ENCODE measurements at places on chromosomes 7 and 10.

DNA sequence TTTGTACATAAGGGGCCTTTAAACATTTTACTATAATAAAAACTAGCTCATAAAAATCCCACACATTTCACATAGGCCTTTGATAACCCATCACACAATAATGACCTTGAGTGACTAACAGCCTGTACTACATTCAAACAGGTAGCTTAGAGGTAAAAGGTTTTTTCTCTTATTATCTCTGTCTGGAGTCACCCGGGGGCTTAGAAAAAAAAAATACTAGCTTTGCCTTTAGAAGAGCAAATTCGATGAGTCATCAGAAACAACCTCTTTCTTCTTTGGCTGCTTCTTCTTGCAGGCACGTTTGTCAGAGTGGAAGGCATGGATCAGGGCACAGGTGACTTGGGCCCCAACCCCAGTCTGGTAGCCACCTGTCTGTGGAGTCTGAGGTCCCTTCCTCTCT lies 43.4 kb upstream of the ADO start:
- DNase-seq = no peak

GRCh38 chr10:88490231-88490980 lies 92.7 kb downstream of the RNLS start:
- no peak for DNase-seq

DNA sequence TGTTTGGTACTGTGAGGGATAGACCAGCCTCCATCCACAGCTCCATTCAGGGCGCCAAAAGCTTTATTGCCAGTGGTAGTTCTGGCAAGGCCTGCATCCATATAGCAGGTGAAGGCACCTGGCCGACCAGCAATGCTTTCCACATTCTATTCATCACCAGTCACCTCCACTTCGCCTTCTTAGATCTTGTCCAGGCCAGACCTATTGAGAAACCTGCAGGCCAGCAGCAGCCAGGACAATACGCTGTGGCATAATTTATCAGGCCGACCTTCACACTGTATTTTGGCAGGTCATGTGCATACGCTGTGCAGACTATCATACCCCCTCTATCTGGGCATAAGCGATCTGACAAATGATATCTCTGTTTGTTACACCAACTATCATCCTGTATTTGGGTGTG lies 15.2 kb upstream of the KNDC1 start:
- no peak for DNase-seq

DNA sequence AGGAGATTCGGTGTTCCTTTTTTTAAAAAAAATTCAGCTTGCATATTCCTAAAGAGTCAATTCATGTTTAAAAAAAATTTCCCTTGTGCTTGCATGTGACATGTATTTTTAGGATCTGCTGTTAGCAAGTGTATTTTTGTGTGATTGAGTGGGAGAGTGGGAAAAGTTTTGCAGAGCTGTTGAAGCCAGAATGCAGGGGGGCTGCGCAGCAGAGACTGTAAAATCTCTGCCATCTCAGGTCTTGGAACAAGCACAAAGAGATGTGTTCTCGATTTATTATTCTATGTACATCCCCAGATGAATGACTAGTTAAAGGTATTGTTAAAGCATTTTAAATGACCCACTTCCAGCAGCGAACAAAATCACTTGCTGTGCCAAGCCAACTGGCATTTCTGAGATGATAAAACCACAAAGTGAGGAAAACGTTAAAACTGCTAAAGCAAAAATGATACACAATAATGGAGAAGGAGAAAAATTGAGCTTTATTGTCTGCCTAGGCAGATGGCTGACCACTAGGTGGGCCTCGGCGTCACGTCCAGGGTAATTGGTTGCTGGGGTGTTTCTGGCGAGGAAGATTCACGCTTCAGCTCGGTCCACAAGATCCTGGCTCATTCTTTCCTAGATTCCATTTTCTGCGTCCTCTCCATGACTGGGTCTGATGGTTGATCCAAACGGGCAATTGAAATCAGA lies 67.0 kb upstream of the ATRNL1 start:
- DNase-seq = no peak

DNA sequence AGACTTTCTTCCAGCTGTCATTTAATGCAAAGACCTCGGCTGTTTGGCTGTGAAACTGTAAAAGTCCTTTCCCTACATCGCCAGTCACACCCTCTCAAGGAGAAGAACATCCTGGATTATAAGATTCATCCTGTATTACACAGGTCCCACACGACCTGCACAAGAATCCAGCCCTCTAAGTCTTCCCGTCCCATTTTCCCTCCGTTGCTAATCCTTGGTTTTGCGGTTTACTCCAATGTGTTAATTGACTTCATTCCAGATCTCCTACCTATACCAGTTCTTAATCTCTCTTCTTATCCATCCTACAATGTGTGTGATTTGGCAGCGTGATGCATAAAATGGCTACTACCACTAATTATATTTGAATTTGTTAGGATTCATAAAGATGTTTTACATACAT lies 110.4 kb downstream of the COL28A1 start:
- no peak for DNase-seq

DNA sequence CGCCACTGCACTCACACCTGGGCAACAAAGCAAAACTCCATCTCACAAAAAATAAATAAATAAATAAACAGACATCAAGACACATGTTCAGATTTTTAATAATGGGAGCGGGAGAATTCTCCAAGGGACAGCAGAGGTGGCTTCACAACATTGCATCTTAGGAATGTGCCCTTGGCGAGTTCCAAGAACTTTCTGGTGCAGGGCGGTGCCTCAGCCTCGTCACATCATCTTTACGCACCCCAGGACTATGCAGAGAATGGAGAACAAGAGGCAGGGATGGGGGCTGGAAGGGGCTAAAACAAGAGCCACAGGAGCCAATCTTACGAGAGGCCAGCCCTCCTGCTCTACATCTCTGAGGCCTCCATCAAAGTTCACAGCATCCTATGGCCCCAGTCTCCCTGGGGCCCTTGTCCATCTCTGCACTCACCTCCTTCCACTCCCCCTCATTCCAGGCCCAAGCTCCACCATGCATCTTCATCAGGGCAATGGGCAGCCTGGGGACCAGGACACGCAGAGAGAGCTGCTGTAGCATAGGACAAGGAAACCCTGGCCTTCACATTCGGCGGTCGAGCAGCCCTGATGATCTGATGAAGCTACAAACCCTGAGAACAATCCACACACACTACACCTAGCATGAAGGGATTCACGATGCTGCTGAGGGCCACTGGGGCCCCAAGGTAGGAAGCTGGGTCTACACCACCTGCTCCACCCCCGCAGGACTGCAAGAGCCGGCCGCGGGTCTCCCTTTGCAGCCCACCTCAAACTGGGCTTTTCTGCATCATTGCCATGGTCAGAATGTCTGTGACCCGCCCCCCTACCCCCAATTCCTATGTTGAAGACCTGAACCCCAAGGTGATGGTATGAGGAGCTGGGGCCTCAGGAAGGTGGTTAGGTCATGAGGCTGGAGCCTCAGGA lies 22.3 kb downstream of the TNS3 start:
- no peak for DNase-seq

DNA sequence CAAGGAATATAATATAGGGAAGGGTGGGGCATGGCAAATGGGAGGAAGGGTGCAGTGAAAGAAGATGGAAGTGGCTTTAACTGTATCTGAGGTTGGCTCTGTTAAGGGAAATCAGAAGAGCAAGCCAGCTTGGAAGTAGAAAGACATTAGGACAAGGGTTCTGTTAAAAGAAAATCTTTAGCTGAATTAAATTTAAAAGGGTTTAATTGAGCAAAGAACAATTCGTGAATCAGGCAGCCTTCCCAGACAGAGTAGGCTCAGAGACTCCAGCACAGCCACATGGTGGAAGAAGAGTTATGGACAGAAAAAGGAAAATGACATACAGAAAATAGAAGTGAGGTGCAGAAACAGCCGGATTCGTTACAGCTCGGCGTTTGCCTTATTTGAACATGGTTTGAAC lies 42.0 kb downstream of the FAM13C start:
- no peak for DNase-seq

DNA sequence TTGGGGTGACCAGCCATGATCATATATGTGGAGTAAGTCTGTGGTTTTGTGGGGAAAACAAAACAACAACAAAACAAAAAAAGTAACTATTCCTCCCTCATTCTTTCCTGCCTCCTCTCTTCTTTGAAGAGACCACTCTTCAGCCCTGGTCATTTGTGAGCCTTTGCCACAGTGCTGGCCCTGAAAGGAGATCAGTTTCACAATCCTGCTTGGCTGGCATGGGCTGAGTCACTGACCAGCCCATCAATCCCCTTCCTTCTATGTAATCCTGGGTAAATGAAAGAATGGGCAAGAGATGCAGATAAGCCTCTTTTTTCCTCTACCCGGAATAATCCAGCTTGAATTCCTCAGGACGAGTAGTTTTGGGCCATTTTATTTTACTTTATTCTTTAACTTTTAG lies 13.6 kb downstream of the CSTF2T start:
- DNase-seq = no peak

DNA sequence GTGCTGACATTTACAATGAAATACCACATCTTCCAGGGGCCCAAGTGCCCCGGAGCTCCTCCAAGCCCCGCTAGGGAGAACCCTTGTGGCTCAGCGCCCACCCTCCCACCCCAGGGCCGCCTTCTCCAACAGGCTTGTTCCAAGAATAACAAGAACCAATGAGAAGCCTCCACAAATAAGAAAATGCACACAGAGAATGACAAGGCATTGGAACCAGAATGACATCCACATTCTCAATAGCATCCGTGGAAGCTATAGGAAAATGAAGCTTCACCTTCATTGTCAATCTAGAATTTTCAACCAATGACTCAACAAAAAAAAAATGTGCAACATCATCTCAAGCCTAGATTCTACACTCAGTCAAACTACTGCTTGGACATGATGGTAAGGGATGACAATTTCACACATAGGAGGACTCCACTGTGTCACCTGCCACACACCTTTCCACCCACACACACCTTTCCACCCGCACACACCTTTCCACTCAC lies 50.4 kb upstream of the PPP2R2D start:
- no peak for DNase-seq

DNA sequence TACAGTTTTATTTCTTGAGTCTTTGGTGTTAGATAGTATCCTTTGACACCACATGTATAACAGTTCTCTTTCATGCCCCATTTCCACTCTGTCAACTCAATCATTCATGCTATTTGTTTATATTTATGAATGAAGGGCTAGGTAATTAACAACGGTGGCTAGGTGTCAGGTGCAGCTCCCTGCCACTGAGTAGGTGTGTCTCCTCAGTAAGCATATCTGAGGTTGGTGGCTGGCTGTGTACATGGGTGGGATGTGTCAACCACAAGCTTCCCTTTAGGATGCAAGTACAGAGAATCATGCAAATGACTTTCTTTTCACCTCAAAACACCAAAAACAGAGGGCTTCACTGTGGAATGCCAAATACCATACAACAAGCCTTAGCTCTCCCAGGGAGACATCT lies 83.4 kb downstream of the ZNF365 start:
- DNase-seq = no peak

All from amniotic stem cell (primary cell).